ENCODE measurements at places on chromosomes 5 and 9.
A peak's percentile ranks its signal among the peaks of the same experiment; 100 is the strongest.

- DNase-seq, result no peak
Observed at GRCh38 chr9:106859957-106860720, 2.8 kb upstream of the ZNF462 start.

GRCh38 chr5:84014966-84015365 lies 294.3 kb upstream of the HAPLN1 start:
- DNase-seq, result no peak

DNA sequence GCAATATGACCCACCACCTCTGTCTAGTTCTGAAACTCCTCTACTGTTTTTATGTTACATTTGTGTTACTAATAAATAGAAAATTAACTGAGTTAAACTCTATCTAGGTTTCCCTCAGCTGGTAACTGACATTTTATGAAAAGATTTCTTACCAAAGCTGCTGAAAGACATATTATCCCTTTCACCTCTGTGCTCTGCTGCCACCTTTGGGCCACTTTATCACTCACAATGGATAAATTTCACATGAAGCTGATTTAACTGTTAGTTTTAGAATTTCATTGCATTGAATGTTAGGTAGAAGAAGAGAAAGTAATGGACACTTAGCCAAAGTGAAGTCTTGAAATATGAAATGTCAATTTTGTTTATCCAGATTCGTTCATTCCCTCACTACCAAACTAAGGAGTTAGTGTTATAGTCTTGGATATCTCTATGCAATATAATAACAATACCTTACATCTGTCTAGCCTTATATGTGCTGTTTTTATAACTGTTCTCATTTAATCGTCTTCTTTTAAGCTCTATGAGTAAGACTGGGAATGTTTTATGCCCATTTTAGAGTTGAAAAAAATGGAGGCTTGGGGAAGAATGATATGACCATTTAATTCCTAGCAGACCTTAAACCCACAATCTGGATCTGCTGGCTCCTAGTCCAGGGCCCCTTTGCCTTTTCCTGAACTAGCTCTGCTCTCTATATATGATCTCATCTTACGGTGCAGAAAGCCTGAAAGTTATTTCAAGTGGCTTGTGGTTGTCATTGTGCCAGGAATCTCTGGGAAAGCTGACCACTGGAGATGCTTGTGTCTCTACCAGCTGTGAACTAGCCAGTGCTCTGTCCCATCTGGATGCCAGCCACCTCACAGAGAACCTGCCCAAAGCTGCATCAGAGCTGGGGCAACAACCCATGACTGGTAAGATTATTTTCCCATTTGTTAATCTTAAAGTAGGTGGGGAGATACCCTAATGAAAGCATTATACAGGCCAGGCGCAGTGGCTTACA lies 97.1 kb downstream of the GOLPH3 start:
- DNase-seq, result peak; percentile 28

DNA sequence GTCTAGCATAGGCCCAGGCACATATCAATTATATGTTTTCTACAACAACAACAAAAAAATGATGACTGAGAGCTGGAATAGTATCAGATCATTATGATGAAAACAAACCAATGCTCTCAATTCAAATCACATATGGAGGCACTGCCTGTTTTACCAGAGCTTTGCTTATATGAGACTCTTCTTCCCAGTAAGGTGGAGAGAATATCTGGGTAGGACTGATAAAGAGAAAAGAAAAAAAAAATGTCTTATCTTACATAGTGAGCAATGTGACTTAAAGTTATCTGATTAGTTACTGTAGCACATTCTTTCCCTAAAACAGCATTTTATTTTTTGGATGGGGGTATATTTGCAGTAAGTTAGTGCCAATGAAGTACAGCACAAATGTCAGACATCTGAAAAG lies 154.8 kb downstream of the RAB3C start:
- DNase-seq, result no peak

DNA sequence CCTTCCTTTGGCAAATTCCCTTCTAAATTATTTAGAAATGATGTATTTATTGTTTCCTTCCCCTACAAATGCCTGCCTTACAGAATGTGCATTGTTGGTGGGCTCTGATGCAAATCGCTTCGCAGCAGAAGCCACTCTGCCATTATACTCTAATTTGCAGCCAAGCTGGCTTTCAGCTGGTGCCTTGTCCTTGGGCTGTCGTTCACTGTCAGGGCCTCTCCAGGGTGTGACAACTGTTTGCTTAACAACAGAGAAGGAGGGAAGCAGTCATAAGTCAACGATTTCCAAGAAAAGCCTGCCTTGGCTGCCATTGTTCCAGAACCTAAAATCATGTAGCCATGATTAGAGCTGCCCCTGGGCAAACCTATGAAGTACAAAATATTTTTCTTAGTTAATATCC lies 260.1 kb upstream of the RGMB start:
- no peak for DNase-seq

DNA sequence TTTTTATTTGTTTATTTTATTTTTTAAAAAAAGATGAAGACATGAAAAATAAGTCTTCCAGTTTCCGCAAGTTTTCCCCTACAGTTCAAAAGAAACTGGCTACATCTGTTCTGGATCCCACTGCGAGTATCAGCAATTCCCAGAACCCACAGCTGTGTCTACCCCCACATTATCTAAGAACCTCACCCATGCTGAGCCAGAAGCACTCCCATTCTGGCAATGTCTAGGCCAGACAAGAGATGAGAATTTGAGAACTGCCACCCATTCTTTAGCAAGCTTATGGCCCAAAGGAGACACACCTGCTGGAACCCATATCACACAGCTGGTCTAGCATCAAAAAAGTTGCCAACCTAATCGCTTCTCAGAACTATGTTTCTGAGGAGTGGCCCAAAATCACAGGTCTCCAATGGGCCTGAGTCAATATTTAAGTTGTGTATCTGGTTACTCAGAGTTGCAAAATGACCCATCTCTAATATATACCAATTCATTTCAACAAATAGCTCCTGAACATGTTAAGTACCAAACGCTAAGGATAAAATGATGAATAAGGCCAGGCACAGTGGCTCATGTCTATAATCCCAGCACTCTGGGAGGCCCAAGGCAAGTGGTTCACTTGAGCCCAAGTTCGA lies 27.1 kb downstream of the MTMR12 start:
- DNase-seq, result no peak

GRCh38 chr5:78908173-78909061 lies 76.7 kb downstream of the ARSB start:
- DNase-seq, result no peak

DNA sequence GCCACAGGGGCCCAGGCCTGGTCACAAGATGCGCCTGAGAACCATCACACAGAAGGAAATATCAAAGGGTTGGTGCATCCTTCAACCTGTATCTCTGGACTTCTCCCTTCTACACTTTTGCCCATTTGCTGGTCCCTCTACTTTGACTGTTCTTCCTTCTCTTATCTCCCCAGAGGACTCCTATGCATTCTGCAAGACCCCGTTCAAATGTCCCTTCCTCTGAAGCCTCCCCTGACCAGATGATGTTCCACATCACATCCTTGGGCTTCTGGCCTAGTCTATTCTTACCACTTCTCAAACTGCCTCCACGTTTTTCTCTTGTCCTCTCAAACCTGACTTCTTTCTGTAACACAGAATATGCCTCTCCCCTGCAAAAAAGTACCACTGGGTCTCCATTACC lies 34.3 kb downstream of the STK10 start:
- no peak for DNase-seq

DNA sequence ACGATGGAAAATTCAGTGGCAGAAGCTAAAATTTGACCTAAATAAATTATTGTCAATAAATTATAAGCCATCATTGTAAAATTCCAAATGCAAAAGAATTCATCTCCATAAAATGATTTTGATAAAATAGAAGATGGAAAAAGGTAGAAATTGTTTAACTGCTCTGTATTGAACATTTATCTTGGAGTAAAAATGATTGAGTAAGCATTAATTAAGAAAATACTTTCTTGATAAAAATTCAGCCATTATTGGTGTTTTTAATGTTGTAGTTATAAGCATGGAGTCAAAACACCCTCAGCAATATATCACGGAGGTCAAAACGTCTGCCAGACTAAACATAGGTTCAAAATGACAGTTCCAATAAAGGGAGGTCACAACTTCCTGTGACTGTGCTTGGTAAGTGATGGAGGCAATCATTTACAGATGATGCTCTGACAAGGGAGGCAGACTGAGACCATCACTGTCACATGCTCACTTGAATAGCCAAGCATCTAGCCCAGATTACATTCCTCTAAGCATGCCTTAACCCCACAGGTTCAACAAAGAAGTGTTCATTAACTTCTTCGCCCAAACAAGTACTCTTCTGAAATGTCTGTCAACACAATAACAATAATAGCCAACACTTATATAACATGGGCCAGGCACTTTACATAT lies 69.5 kb downstream of the SH3TC2 start:
- no peak for DNase-seq

DNA sequence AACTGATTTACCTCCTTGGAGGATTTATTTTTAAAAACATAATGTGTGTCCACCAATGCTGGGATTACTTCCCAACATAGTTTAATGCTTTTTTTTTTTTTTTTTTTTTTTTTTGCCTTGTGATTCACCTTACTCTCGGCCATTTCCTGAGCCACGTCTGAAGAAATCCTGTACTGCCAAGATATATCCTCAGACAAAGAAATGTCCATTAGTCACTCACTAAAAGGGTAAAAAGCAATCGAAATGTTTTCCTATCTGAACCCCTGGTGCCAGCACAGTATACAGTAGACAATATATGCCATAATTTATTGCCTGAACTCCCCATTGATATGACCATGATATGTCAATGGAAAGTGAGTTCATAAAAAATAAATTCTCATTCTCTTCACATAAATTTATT lies 344.1 kb downstream of the BNC2 start:
- DNase-seq, result no peak

- no peak for DNase-seq
Observed at GRCh38 chr9:128078504-128079434, 10.7 kb downstream of the SLC25A25 start.

- DNase-seq, result no peak
Observed at GRCh38 chr5:7728076-7728475, 122.9 kb downstream of the CFAP90 start.

- no peak for DNase-seq
Observed at GRCh38 chr9:32787816-32788215, 4.5 kb downstream of the TMEM215 start.

- DNase-seq, result no peak
Observed at GRCh38 chr9:134328341-134328840, 2.1 kb downstream of the RXRA start.

GRCh38 chr9:113528088-113528487 lies 64.6 kb downstream of the RGS3 start:
- DNase-seq, result no peak

DNA sequence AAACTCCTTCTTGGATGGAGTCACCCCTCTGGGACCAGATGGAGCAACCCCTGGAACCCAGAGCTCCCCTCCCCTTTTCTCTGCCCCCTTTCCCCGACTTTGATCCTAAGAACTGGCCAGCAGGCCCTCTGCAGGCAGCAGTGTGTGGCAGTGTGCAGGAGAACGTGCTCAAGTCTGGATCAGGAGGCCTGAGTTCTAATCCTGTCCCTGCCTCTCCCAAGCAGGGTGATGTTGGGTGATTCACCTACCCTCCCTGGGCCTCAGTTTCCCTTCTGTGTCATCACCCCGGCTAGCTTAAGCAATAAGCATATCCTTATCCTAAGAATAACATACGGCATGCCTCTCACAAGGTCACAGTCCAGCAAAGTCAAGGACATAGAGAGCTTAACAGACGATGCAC lies 67.6 kb downstream of the C9orf50 start:
- no peak for DNase-seq

DNA sequence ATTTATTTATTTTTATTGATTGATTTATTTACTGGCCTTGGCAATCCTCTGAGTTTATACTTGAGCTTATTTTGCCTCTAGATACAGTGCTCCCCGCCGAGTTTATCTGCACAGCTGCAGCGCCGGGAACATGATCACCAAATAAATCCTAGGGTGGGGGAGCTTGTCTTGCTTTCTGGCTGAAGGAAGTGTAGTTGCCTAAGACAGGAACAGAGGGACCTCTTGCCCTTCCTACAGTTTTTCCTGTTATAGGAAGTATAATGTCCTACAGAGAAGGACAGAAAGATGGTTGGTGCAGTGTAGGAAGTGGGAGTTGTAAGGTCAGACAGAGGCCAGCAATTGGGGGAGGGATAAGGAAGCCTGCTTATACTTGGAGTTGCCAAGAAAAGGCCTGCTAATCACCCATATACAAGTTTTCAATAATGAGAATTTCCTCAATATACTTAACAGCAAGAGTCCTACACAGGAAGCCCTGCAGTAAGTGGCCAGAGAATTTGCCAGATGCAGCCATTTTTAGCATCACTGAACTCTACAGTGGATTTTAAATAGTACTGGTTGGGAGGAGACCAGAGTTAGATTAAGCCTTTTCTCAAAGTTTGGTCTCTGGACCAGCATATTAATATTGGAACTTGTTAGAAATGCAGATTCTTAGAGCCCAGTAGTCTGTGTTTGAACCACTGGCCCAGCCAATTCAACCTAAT lies 7.7 kb downstream of the AOPEP start:
- no peak for DNase-seq

GRCh38 chr9:124663046-124663961 lies 107.8 kb downstream of the NR6A1 start:
- DNase-seq, result no peak

DNA sequence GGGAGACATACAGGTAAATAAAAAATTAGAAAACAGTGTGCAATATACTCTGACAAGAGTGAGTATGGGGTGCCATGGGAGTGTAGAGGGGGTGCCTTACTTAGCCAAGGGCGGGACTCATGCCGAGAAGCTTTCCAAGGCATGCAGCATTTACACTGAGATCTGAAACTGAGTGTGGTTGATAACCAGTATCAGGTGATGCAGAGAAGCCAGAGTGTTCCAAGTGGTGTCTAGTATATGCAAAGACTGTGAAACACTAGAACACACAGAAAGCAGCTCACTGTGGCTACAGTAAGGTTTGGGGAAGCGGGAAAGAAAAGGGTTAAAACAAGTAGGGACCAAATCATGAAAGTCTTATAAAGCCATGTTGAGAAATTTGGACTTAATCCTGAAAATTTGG lies 30.5 kb upstream of the ERBIN start:
- no peak for DNase-seq

- no peak for DNase-seq
Observed at GRCh38 chr5:52710972-52711596, 76.6 kb upstream of the ITGA1 start.

DNA sequence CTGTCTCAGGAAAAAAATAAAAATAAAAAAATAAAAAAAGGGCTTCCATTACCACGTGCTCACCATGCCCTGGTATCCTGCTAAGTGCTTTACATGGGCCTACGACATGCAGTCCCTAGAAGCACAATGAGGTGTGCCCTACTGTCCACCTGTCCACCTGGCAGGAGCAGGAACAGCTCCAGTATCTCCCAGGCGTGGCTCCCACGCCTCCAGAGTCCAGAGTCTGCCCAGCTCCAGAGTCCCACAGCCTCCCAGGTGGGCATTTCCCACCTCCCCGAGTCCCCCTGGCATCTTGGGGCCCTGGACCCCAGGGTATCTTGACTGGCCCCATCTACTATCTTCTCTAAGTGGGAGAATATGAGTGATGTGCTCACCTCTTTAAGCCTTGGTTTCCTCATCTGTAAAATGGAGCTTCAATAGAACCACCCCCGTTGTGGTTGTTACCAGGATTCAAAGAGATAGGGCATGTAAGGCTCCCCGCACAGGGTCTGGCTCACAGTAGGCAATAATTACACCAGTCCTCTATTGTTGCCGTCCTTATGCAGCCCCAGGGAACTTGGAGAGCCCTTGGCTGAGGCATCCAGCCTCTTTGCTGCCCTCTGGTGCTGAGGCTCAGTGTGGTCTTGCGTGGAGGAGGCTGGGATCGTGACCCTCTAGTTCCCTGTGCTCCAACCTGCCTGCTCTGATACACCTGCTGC lies 8.9 kb downstream of the CXCL14 start:
- DNase-seq, result no peak

- no peak for DNase-seq
Observed at GRCh38 chr9:32319312-32319929, 65.0 kb upstream of the ACO1 start.

- DNase-seq, result peak; percentile 27
Observed at GRCh38 chr9:98774746-98775145, 21.6 kb downstream of the ANKS6 start.
